Aorta (tissue), 5 donors: ENCODE measurements at places on chromosomes 4 and X.

DNA sequence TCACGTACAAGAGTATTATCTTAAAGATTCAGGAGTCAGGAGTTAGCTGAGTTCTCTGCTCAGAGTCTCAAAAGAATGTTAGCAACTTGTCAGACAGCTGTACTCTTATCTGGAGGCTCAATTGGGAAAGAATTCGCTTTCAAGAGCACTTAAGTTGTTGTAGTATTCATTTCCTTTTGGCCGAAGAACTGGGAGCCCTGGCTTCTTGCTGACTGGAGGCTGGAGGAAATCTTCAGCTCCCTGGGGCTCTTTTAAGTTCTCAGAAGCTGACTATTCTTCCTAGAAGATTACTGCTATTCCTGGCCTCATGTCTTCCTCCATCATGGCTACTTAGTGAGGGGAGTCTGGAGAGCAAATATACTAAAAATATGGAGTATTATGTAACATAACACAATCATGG lies 587.2 kb downstream of the EPHA5 start:
- DNase-seq, result no peak

DNA sequence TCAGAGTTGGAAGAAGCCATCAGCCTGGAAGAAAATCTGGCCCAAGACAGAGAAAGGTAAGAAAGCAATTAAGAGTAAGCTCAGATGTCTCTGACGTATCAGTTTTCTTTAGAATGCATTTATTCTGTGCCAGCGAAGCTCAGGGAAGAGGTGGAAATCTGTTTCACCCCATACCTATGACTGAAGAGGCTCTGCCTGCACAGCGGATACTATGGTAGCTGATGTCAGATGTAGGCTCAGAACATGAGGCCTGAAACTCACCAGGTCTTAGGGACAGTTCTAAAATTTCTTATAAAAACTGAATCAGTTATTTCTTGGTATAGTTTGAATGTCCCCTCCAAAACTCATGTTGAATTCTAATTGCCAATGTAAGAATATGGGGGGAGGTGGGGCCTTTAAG lies 30.9 kb downstream of the VEGFC start:
- DNase-seq, result no peak

GRCh38 chrX:2707334-2707760 lies 16.3 kb downstream of the CD99 start:
- peak; percentile 79 for DNase-seq

- no peak for DNase-seq
Measured at GRCh38 chr4:171857302-171858012, 44.3 kb downstream of the GALNTL6 start.

- DNase-seq, result no peak
Measured at GRCh38 chr4:79030973-79031372, 91.7 kb upstream of the PAQR3 start.

GRCh38 chr4:141046255-141046654 lies 87.0 kb downstream of the RNF150 start:
- DNase-seq, result no peak

DNA sequence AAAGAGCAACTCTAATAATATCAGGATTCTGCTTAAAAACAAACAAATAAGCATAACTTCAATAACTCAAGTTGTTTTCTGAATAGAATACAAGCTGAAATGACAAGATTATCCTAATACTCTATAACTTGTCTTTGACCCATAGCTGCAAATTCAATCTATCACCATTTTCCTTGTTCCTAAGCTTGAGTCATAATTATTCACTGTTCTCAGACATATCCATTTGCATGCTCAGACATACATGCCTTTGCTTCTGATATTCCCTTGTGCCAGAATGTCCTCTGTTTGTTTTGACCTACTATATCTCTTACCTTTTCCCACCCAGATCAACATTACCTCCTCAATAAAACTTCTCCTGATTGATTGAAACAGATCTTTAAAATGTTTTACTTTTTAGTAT lies 109.7 kb downstream of the SNCA start:
- no peak for DNase-seq

DNA sequence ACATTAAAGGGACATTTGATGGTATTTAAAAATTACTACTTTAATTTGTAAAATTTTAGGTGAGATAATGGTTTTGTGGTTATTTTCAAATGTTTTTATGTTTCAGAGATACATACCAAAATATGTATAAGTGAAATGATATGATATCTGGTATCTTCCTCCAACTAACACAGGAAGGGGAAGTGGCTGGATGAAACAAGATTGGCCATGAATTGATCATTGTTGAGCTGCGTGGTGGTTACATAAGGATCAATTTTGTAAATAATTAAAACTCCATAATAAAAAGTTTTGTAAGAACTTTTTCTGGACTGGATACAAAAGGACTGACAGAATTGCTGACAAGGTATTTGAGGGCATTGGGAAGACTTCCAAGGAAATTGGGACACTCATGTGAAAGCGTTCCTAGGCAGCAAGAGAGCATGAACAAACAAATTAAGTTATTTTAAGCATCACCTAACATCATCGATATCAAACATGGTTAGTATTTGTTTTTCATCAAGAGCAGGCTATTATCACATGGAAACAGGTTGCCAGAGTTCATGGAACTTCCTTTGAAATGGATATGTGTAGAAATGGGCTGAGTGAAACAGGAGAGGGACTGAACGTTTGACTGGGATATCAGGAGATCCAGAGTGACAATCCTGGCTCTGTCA lies 4.4 kb upstream of the PGM2 start:
- no peak for DNase-seq

DNA sequence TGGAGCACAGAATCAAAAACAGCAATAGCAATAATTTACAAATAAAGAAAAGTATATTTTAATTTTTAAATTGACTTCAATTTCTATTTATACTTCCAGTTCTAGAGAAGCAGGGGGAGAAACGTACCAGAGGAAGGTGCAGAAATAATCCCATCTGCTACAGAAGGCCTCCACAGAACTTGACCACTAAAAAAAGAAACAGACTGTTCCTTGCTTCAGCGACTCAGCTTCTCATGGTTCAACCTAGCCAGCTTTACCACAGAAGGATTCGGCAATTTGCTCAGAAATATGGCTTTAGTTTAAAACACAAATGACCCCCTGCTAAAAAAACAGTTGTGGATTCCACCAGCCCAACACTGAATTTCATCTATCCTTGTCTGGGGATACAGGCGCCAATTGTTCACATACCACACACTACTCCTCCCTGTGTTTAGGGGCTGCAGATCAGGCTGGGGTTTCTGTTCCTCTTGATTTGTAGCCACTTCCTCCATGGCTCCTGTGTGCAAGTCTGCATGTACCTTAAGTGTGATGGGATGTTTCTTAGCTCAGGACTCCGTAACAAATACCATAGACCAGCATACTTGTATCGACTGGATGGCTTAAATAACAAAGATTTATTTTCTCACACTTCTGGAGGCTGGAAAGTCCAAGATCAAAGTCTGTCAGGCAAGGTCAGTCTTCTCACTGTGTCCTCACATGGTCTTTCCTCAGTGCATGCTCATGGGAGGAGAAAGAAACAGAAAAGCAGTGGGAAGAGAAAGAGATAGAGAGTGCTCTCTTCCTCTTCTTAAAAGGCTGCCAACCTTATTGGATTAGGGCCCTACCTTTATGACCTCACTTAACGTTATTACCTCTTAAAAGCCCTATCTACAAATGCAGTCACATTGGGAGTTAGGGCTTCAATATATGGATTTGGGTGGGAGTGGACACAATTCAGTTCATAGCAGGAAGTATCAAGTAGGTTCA lies 79.1 kb downstream of the AMOT start:
- no peak for DNase-seq

DNA sequence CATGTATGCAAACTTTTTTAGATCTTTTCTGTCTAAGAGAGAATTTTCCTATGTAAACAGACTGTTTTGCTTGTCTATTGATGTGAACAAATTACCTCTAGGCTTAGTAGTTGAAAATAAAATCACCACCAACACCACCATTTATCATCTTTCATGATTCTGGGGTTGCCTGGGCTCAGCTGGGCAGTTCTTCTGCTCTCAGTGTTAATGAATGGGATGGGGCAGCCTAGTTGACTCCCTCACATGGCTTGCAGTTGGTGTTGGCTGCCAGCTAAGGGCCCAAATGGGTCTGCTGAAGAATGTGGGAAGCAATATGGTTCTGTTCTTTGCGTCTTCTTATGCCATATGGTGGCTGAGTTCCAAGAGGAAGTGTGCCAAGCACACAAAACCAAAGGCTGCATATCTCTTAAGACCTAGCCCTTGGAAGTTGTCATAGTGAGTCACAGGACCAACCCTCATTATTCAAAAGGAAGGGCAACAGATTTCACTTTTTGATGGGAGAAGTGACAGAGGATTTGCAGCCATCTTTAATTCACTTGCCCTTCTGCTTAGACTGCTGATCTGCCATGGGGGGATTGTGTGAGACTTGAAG lies 17.9 kb downstream of the REELD1 start:
- no peak for DNase-seq
